ENCODE measurements at places on chromosomes 5 and 9. TPM values are rescaled to one million over a fixed set of nuclear protein-coding genes. Genes with fewer than 3 reads are reported as not detected.

DNA sequence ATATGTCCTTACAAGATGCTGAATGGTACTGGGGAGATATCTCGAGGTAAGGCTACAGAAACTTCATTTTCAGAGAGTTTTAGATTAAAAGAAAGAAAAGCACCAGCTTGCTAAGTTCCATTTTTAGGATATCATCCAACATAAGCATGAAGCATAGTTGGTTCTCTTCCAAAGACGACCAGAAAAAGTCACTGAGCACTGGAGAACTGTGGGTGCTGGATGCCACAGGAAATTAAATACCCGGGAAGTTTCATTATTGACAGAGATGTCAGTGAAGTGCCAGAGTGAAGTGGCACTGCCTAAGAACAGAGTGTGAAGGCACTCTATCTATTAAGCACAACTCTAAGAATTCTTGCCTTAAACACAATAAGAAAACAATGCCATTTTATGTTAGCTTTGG, 76.8 kb downstream of the PIK3R1 start:
- H3K27me3 ChIP-seq, result no peaks in the 10 kb centered on the region
- no peak overlapping the region for H3K4me3 ChIP-seq
- H3K4me1 ChIP-seq, result peaks cover 16% of the 10 kb centered on the region
- DNase-seq, result no peak
- H3K36me3 ChIP-seq, result peaks cover 33% of the 10 kb centered on the region

The SPATA31E1 gene
- not detected for polyA plus RNA-seq

The SLC36A2 gene
- not detected for polyA plus RNA-seq

The TRPM3 gene
- polyA plus RNA-seq, result not detected

DNA sequence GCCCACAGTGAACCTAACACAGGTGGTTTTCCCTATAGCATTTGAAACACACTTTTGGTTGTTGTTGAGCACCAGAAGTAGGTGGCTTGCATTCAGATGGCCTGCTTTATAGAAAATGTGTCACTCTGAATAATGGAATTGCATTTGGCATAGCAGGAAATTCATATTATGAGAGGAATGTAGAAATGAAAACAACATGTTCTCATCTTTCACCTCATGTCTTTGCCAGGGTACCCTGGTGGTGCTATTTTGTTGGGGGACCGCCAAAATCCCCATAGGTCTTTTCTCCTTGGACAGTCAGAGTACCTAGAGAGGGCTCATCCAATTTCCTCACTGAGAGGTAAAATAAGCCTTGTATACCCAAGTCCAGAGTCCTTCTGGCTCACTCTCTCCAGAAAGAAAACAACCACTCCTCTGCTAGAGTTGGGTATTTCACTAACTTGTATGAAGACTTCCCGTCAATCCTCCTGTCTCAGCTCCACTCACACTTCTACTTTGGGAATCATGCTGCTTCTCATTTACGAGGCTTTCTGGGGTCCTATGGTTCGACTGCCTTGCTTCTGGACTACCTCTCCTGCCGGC, 67.4 kb downstream of the MRPS27 start:
- no peak for DNase-seq
- H3K27me3 ChIP-seq, result no peaks in the 10 kb centered on the region
- H3K27ac ChIP-seq, result no peak overlapping the region
- H3K4me1 ChIP-seq, result peaks cover 6% of the 10 kb centered on the region

The STOM gene
- 7.3 TPM for polyA plus RNA-seq

- peaks cover 19% of the 10 kb centered on the region for H3K4me1 ChIP-seq
- no peaks in the 10 kb centered on the region for H3K27me3 ChIP-seq
- DNase-seq, result no peak
- H3K27ac ChIP-seq, result peak overlapping the region; percentile 76
These were observed 51.2 kb upstream of the ARRDC3 start for GRCh38 chr5:91434348-91434747.

GRCh38 chr9:22039258-22039657, 30.2 kb upstream of the CDKN2B start:
- H3K4me1 ChIP-seq, result no peaks in the 10 kb centered on the region
- H3K36me3 ChIP-seq, result no peaks in the 10 kb centered on the region
- no peaks in the 10 kb centered on the region for H3K27me3 ChIP-seq

The SLC4A9 gene
- not detected for polyA plus RNA-seq

DNA sequence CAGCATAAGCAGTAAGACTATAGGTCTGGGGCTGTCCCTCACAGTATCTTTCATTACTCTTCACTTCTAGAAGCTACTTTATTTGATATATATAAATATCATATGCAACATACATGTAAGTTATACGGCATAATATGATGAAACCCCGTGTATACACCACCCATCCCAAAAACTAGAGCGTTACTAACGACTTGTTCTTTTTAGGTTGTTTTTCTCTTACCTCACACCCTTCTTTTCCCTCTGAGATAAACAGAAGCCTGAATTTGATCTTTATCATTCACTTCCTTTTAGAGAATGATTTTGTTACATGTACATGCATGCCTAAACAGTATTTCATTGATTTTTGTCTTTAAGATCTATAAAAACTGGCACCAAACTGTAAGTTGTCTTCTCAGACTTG, 3.7 kb downstream of the TRMO start:
- no peak overlapping the region for H3K4me3 ChIP-seq
- peaks cover 9% of the 10 kb centered on the region for H3K36me3 ChIP-seq
- no peak for DNase-seq
- H3K4me1 ChIP-seq, result peaks cover 39% of the 10 kb centered on the region

DNA sequence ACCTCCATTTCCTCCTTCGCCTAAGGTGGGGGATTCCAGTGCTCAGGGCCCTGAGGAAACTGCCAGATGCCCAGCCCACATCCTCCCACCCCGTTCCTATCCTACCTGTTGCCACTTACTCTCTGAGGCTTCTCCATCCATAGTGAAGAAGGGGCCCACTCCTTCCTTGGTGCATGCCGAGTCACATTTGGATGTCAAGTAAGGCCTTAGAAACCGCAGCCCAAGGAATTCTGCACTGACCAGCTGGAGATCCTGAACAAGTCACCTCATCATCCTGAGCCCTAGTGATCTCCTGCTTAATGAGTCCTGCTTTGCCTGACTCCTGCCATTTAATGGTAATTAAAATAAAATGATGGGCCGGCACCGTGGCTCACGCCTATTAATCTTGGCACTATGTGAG, 6.7 kb upstream of the TNIP1 start:
- DNase-seq, result no peak
- H3K27ac ChIP-seq, result no peak overlapping the region
- H3K4me1 ChIP-seq, result peaks cover 71% of the 10 kb centered on the region

DNA sequence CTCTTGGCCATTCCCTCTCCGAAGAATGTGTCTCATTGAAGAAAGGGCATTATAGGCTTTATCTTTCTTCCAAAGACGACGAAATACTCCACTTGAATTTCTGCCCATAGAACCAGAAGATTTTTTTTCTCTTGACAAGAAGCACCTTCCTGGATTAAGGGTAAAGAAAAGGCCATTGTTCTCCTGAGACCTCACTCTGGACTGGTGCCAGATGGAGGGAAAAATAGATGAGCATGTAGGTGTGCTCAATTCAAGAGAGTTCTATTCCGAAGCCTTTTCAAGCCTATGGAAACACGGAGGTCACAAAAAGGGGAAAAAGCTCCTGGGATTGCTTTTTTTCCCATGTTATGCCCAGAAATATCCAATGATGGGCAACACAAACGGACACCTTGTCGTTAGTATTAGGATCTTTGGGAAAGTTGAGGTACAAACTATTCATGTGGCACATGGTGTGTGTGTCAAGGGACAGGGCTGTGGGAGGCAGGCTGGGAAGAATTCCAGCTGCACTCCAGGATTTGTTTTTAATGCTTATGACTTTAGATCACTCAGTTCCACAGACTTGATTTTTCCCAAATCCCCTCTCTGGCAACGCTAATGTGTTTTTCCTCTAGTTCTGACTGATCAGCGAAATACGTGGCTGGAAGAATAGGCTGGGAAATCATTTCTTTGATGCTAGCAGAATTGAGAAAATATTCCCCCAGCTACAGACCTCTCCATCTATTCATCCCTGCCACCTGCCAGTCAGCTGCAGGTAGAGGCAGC, 89.9 kb downstream of the SIL1 start:
- H3K4me3 ChIP-seq, result no peak overlapping the region
- H3K27ac ChIP-seq, result no peak overlapping the region
- H3K4me1 ChIP-seq, result no peaks in the 10 kb centered on the region
- no peak for DNase-seq
- H3K27me3 ChIP-seq, result no peaks in the 10 kb centered on the region

DNA sequence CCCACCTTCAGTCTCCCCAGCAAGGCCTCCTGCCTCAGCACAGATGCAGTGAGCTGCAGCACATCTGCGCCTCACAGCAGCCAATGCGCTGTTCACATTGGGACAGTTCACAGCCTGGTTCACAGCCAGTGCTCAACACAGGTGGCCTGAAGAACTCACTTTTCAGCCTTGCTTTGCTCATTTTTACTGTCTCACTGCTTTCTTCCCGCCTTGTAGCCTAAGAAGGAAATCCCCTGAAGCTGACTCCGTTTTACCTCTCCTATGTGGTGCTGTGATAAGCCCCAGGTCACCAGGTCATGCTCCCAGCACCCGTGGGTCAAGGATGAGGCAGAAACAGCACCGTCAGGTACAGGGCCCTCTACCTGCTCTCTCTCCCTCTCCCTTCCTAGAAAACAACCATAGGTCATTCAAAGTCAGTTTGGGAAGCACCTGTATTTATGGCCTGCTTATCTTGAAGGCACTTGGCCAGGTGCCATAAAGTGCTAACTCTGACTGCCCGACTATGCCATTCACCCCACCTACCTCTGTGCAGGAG, 1.1 kb downstream of the GCNT4 start:
- peaks cover 58% of the 10 kb centered on the region for H3K27me3 ChIP-seq
- H3K4me1 ChIP-seq, result no peaks in the 10 kb centered on the region
- DNase-seq, result no peak
- peaks cover 8% of the 10 kb centered on the region for H3K36me3 ChIP-seq
- H3K27ac ChIP-seq, result no peak overlapping the region
- peak overlapping the region; percentile 56 for H3K4me3 ChIP-seq

GRCh38 chr5:165130656-165131055, 1625.2 kb downstream of the MAT2B start:
- no peaks in the 10 kb centered on the region for H3K4me1 ChIP-seq
- H3K27ac ChIP-seq, result no peak overlapping the region
- H3K4me3 ChIP-seq, result no peak overlapping the region
- H3K36me3 ChIP-seq, result no peaks in the 10 kb centered on the region
- no peak for DNase-seq

DNA sequence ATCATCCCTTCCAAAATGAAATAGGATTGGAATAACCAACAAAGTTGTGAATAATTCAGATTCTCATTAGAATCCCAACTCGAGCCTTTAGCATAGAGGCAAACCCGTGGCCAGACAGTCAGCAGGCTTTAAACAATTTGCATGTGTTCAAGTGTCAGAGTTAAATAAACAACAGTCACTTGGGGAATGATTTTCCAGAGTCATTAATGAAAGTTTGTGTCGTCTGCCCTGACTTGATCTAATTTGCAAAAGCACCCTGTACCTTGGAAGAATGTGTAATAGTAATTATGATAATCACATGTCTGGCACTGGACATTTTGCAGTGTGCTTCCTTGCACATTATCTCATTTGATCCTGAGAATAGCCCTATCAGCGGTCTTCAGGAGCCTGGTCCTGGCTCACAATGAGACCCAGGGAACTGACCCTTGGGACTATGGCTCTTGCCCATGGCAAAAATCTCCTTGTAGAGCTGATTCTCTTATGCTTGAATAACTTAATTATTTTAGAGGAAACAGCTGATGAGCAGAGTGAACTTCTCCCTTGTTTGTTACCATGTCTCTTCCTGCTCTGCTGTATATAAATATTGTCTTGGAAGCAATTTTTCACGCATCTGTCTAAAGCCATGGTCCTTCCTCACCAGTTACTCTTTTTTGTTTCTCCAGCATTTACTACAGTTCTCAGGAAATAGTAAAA, 272.7 kb downstream of the NR3C1 start:
- peaks cover 9% of the 10 kb centered on the region for H3K4me1 ChIP-seq
- H3K36me3 ChIP-seq, result peaks cover 23% of the 10 kb centered on the region
- H3K4me3 ChIP-seq, result no peak overlapping the region
- H3K27ac ChIP-seq, result no peak overlapping the region

The SNX30 gene
- polyA plus RNA-seq, result 4.6 TPM

DNA sequence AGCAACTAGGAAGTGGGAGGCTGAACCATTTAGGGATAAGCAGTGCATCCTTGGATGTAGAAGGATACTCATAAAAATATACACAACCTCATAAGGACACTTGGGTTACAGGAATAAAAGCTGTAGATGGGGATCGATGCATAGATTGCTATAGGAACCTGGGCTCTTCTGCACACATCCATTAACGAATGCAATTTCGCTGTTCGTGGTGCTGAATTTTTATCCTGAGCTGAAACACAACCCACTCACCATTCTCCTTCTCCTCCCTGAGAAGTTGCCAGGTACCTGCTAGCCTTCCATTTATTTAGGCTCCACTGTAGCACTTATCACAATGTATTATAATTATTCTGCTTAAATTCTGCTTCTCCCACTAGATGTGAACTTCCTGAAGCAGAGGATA, 320.6 kb upstream of the BRINP1 start:
- no peak overlapping the region for H3K27ac ChIP-seq
- no peak for DNase-seq
- no peaks in the 10 kb centered on the region for H3K36me3 ChIP-seq
- no peaks in the 10 kb centered on the region for H3K4me1 ChIP-seq
- no peaks in the 10 kb centered on the region for H3K27me3 ChIP-seq

The LHX6 gene
- polyA plus RNA-seq, result not detected

DNA sequence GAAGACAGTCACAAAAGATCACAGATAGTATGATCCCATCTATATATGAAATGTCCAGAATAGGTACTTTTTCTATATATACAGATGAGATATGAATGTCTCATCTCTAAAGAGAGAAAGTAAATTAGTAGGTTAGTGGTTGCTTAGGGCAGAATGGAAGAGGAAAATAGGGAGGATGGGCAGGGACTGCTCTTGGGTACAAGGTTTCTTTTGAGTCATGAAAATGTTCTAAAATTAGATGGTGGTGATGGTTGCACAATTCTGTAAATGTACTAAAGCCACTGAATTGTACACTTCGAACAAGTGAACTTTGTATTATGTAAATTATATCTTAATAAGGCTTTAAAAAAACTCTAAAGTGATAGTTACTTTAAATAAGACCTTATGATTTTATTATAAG, 59.6 kb upstream of the GRAMD2B start:
- no peak for DNase-seq
- H3K27me3 ChIP-seq, result peaks cover 21% of the 10 kb centered on the region
- H3K36me3 ChIP-seq, result no peaks in the 10 kb centered on the region
- H3K4me3 ChIP-seq, result no peak overlapping the region
- no peak overlapping the region for H3K27ac ChIP-seq
